Skin of body (tissue), 3 donors: ENCODE measurements at places on chromosomes 11 and 22.

DNA sequence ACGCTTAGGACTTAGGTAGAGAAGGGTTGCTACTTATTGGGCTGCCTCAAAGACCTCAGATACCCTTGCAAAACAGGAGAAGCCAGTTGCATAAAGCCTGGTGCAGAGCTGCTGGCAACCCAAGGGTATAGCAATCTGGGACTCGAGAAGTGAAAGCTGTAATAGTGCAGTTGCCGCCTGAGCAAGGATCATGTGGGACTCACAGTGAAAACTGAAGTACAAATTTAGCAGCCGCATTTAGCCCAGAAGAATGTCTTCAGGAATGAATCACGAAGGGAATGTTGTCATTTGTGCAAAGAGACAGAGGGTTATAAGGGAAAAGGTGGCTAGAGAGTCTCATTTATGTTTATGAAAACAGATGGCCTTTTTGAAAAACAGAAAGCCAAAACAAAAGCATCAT is 267.2 kb downstream of the TENM4 start:
- DNase-seq: peak; percentile 29

DNA sequence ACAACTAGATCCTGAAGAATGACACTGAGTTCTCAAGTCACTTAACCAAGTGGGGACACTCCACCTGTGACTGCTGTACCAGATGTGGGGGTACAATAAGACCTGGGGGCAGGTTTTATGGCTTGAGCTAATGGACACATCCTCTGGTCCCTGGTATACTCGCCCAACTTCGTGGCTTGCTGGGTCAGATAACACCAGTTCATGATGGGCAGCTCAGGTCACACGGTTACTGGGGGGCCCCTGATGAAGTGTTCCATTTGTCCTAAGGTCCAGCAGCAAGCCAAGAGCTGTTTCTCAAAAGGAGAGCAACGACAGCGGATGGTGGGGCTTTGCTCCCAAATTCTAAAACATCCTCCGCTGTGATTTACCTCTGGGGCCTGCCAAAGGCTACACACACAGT is 1368.4 kb downstream of the BRD1 start:
- no peak for DNase-seq

DNA sequence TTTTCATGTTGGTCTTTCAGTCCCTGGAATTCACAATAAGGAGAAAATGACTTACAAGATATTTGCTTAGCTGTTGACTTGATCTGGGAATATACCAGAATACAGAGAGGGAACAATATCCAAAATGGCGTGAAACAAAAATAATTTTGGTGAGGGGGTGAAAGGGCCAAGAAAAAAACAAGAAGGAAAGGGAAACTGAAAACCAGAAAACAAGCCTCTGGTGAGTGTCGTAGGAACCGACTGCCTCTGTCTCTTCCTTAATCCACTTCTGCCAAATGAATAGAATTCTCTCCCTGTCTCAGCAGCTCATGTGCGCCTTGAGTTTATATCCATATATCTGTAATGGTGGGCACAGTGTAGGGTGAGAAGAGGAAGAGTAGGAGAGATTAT is 367.6 kb downstream of the ETS1 start:
- DNase-seq: no peak

DNA sequence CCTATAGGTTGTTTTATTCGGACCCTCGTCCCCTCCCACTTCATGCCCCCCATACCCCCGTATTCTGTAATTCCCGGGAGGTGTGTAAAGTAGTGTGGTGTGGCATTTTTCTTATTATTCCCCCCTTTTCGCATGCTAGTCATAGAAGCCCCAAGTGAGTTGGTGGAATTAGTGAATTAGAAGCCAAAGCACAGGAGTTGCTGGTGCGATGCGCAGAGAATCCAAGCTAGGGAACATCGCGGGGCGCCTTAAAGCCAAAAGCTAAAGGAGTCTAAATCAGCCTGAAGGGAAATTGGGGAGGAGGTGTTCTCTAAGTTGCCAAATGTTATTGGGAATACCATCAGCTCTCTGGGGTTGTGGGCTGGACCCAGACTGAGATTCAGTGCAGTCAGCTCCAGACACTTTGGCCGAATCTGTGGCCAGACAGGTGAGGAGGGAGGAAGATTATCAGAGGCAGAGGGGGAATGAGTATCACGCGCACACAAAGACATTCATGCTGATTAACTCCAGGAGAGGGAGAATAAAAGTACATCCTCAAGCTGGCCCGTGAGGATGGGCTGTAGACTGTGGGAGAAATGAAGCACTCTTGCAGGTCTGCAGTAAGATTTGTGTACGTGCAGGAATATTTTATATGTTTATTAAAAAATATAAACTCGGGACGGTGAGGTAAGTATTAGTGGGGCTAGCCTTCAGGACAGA is 102.8 kb upstream of the HSD17B12 start:
- DNase-seq: no peak

GRCh38 chr11:12109591-12110196 is 696 bp upstream of the MICAL2 start:
- DNase-seq: no peak

DNA sequence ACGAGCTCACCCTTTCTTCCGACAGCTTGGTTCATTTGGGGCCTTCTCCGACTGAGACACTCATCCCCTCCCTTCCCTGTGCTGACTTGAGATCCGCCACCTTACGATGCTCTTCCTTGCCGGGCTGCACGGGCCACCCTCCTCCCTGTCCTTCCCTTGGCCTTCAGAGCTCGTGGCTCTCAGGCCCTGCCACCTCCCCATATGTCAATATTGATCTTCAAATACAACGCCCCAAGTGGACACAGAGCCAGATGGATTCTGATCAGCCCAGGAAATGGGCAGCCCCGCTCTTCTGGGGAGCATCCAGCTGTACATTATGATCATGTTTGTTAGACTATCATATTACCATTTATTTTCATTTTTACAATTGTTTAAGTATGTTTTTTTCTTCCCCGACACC is 812.8 kb downstream of the TBC1D22A start:
- no peak for DNase-seq

DNA sequence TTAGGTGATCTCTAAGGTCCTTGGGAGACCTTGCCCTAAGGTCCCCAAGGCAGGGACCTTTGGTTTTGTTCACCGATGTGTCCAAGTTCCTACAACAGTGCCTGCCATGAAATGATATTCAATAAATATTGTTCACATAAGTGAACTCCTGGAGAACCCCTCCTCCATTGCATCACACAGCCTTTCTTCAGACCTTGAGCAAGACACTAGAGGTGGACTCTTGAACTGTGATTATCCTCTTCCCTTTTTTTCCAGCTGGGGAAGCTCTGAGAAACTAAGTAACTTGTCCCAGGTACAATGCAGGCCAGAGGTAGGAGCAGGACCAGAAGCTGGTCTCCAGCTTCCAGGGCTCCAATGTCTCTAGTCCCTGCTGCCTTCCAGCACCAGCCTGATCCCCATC is 76.6 kb upstream of the LMO1 start:
- no peak for DNase-seq

- no peak for DNase-seq
Observed at GRCh38 chr11:82521427-82521826, 212.2 kb downstream of the FAM181B start.
